ENCODE measurements at places on chromosomes 5 and 9.
A peak's percentile ranks its signal among the peaks of the same experiment; 100 is the strongest.

GRCh38 chr5:130526708-130527107, 622.4 kb downstream of the CHSY3 start:
- no peak for DNase-seq

- DNase-seq = peak; percentile 95
Observed at GRCh38 chr5:57442080-57442839, 40.4 kb downstream of the ACTBL2 start.

DNA sequence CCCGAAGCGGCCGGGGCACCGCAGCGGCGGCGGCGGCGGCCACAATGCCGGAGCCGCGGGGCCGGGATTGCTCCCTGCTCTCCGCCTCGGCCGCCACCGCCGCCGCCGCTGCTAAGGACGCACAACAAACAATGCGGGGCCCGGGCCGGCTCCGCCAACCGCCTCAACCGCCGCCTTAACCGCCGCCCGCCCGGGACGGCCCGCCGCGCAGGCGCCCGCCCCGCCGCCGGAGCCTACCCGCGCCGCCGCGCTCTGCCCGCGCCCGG, 254 bp downstream of the STRBP start:
- DNase-seq = no peak

- no peak for DNase-seq
Observed at GRCh38 chr5:95810305-95811125, 12.0 kb downstream of the GLRX start.

GRCh38 chr9:121851641-121852091, 200.2 kb downstream of the DAB2IP start:
- no peak for DNase-seq

GRCh38 chr9:17846948-17847655, 268.2 kb downstream of the SH3GL2 start:
- no peak for DNase-seq

GRCh38 chr5:56264417-56265025, 31.4 kb upstream of the ANKRD55 start:
- DNase-seq = no peak

- DNase-seq = no peak
Observed at GRCh38 chr5:158165647-158166046, 306.7 kb upstream of the CLINT1 start.

GRCh38 chr5:147216552-147217154, 18.2 kb upstream of the STK32A start:
- no peak for DNase-seq

DNA sequence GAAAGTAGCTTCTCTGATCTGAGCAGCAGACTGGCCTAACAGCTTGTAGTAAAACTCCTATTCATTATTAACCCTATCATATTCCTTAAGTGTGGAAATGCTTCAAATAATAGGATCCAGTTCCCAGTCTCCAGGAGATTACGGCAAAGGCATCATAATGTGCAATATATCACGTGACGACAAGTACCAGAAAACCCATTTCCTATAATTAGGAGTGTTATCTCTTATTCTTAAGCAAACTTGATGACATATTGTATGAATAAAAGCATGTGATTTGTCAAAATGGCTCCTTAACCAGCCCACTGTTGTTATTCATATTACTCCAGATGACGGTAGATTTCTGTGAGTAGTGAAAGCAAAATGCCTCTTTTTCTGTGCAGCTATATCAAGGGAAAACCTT, 2.9 kb downstream of the SV2C start:
- DNase-seq = no peak

DNA sequence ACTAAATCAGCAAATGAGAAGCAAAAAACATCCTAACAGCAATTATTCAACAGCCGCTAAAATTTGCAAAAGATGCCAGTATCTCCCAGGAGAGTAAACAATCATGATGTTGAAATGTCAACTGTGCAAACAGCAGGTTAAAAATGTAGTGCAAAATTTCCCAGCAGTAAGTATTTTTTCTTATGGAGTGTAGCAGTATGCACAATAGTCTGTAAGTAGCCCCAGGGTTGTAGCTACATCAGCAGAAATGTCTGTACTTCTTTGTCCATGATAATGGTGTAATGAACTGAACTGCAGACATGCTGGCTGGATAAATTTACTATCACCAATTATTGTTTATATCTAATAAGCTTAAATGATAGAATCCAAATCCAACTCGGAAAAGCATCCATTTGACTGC, 31.4 kb downstream of the GRIN3A start:
- DNase-seq = no peak

DNA sequence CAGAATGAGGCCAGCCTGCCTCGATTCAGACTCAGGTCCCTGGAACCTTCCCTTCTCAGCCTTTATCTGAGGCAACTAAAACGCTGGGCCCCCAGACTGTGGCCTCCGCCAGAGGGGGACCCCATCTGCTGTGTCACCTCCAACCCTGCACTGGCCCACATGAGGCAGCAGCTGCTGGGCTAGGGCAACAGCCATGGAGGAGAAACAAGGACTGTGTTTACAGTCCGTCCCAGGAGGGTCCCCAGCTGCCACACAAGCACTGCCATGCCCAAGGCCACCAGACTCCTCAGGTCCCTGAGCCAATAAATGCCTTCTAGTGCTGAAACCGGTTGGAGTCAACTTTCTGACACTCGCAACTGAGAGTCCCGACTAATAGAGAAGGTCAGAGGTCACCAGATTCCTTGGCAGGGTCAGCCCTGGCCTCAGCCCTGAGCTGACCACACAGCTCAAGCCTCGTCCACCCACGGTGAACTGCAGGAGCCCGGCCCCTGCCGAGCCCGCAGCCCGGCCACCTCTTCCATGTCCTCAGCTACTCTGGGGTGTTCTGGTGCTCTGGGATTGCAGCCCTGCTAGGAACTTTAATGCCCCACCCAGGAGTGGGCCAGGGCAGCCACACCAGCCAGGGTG, 77.0 kb downstream of the ZNF354C start:
- no peak for DNase-seq

DNA sequence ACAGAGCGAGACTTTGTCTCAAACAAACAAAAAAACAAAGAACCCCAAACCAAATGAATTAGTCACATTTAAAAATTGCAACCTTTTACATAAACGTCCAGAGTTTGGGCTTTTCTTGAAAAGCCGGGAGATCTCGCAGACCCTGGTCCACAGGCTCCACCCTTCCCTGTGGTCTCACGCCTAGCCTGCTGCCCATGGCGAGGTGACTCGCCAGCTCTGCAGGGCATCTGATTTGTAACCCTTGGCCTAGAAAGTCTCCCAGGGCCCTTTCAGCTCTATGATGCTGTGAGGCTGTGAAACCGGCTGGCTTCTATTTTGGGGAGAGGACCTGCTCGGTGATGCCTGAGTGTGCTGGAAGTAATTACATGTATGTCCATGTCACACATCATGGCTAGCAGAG, 44.7 kb upstream of the PHYKPL start:
- DNase-seq = no peak

GRCh38 chr5:10124287-10124686, 125.4 kb downstream of the ATPSCKMT start:
- no peak for DNase-seq

- no peak for DNase-seq
Observed at GRCh38 chr5:110727025-110727314, 499 bp upstream of the TMEM232 start.

DNA sequence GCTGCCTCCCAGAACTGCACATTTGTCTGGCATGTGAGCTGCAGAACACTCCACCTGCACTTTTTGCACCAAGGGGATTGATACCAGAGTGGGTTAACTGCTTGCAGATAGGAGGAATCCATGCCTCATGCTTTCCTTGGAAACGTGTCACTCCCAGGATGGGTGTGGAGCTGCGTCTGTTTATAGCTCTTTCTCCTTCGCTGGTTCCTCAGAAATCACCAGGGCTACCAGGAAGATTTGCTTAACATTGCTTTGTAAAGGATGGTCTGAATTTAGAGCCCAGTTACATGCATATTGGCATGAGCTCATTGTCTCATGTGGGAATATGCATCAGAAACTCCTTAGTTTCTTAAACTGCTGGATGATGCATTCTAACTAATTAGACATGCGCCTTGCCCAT, 234.6 kb downstream of the GADD45G start:
- no peak for DNase-seq

DNA sequence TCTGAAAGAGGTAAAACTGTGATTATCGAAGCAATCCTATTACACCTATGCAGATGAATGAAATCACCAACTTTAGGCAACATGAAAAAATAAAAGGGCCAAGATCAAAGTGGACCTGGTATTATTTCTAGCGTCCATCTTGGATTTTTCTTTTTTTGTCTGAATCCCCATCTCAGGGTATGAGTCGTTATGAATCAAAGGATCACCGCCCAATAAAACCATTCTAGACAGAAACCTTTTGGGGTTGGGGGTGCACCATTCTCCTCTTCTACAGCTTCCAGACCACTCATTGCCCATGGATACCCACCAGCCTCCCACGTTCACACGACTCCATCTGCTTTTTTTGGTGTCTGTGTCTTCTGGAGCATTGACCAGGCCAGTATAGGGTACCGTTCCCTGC, 33.4 kb downstream of the MAP1B start:
- DNase-seq = no peak

GRCh38 chr5:150502847-150503246, 5.1 kb upstream of the NDST1 start:
- no peak for DNase-seq

DNA sequence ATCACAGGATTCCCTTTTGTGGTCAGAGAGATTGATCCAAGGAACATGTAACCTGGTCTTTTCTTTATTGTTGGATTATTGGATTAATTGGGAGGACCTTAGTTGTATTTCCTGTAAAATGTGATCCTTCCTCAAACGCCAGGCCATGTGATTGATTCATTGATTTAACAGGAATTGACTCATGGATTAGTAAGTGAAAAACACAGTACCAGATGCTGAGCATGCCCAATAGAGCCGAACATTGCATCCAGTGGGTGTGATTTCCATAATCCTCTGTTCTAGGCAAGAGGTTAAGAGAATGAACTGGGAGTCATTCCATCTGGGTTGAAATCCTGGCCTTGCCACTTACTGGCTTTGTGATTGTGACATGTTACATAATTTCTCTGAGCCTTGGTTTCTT, 522.3 kb downstream of the MAT2B start:
- no peak for DNase-seq

GRCh38 chr9:3698076-3698475, 172.3 kb upstream of the RFX3 start:
- DNase-seq = no peak

- peak; percentile 62 for DNase-seq
Observed at GRCh38 chr5:148733601-148734438, 79.5 kb upstream of the HTR4 start.

GRCh38 chr9:134670042-134670525, 28.5 kb downstream of the COL5A1 start:
- DNase-seq = no peak

DNA sequence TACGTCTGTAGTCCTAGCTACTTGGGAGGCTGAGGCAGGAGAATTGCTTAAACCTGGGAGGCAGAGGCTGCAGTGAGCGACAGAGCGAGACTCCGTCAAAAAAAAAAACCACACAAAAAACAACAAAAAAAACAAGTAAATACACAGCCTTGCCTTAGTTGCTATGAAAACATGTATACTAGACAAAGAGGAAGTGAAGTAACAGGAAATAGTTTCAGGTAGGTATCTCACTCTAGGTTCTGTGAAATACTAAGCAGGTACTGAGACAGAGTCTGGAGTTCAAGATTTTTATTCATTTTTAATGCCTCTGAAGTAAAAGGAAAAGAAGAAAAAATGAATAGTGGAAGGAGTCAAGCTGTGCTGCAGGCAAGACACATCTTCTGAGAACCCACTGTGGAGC, 687.9 kb upstream of the RGMB start:
- no peak for DNase-seq

DNA sequence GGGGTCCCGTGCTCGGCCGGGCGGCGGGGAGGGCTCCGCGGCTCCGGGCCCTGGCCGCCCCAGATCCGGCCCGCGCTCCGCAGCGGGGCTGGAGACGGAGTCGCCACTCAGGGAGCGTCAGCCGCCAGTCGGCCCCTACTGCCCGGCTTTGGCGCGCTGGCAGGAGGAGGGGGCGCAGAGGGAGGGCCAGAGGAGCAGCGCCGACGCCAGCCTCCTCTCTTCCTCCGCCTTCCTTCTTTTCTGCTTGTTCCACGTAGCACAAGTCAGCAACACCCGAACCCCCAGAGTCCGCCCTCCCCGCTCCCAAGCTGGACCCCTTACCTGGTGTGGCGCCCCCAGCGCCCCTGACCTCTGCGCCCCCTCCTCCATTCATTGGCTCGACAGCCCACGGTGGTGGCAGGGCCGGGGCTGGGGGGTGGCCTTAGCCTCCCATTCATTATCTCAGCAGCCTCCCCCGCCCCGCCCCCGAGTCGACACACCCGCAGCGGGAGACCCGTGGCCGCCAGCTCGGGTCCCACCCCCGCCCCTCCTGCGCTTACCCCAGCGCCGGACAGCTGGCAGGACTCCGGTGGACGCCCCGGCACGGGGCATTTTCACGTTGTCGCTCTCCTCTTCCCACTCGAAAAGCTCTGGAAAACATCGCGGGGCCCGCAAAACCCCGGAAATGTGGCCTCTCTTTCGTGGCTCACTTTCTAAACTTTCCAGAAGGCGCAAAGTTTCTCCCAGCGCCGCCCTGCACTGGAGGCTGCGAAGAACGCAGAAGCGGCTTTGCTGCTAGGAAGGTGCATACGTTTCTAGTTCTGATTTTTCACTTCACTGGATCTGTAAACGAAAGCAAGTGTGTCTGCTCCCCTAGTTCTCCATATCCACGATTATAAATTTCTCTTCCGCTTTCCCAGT, at the start of gene LPAR1:
Gene LPAR1, minus strand, starts transcription at position 140 of the 900 bp plus-strand sequence. CDS start 66,353 bp downstream, outside the sequence.
- DNase-seq = no peak

DNA sequence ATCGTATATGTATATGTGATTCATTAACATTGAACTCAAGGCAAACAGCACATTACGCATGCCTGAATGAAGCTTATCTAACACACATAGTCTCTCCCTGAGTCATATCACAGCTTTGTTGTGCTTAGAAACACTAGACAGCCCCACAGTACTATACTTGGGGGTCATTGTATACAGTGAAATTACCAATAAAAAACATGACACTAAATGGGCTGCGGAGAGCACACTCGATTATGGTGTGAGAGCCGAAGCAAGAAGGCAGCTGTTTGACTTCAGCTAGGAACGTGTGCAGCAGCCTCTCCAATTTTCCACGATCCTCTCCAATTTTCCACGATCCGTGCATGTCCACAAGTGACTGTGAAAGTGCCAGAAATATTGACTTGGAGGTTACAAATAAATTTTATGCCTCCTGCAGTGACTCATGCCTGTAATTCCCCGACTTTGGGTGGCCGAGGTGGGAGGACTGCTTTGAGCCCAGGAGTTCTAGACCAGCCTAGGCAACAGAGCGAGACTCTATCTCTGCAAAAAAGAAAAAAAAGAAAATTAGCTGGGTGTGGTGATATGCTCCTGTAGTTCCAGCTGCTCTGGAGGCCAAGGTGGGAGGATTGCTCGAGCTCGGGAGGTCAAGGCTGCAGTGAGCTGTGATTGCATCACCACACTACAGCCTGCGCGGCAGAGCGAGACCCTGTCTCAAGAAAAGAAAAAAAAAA, 102.4 kb downstream of the DAPK1 start:
- DNase-seq = peak; percentile 40

GRCh38 chr5:157366741-157367674, 93.0 kb upstream of the NIPAL4 start:
- DNase-seq = no peak

GRCh38 chr5:102561894-102562760, 63.3 kb upstream of the SLCO6A1 start:
- DNase-seq = no peak

- no peak for DNase-seq
Observed at GRCh38 chr5:173556142-173557028, 60.1 kb downstream of the BOD1 start.

GRCh38 chr9:135330307-135330631, 149.3 kb upstream of the PPP1R26 start:
- no peak for DNase-seq

Measured in HFF-Myc (cell line).